ENCODE measurements at places on chromosomes 7 and 10. TPM values are rescaled to one million over a fixed set of nuclear protein-coding genes. Genes with fewer than 3 reads are reported as not detected.

DNA sequence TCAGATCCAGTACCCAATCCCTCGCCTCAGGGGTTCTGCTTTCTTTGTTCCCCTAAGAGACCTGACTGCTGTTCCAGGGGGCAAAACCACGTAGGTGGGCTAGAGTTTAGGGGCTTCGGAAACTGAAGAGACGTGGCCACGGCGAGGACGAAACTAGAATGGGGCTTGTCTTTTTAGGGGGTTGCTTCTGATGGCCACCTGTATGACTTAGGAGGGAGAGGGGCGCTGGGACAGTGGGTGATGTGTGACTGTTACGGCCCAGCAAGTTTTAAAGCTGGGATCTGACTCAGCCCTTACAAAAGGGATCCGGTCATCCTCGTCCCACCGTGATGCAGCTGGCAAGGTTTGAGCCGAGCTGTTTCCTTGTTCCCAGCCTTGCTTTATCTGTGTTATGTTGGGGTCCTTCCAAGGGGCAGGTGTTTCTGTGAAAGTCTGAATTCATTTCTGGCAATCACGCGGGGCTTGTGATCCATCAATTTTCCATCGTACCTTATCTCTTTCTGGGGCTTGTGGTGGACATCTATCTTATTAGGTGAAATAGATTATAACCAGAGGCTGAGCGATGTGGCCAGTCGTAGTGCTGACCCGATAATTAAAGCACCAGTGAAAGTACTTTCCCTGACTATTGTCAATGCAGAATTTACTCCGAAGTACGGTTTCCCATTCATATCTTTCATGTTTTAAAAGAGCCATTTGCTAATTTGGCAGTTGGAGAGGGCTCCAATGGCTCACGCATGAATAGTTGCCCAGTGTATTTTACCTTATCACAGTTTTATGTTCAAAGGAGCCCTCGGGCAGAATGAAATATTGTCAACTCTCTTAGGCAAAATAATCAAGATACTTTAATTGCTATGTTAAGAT lies 830 bp downstream of the MET start:
- no peak for DNase-seq

Gene SPDYE18
- 1.5 TPM for total RNA-seq

Gene KCNIP2
- 3.7 TPM for total RNA-seq

DNA sequence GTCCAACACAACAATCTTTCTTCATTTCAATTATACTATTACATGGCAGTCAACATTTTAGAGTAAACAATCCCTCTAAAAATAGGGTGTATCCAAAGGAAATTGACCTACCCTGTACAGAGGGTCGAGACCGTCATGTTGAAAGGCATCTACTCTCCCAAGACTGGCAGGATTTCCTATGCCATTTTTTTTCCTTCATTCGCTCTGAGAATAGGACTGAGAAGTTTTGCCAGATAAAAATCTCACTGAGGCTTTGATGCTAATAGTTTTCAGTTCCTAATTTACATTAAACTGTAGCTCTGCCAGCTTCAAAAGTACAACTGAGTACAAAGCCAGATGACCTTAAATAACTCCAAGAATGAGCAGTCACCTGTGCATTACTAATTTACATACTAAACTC lies 84.5 kb upstream of the SEMA3C start:
- DNase-seq: no peak

- no peak for DNase-seq
Observed at GRCh38 chr7:147700702-147701101, 889.9 kb upstream of the C7orf33 start.

DNA sequence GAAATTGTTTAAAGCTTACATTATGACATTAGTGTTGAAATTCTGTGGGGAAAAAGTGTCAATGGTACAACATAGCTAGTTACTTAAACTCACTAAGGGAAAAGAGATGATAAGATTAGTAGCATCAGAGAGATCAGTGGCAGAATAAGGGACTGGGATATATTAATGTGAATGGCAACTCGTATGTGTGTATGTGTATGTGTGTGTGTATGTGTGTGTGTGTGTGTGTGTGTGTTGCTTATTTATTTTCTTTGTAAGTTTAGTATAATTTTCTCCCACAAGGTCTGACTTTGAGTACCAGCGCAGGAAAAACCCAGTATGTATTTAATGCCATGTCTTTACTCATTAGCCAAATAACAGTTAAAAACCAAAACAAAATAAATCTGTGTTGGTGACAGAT lies 256.1 kb downstream of the ARHGAP21 start:
- no peak for DNase-seq
